ENCODE measurements at places on chromosomes 3 and 15. TPM values are rescaled to one million over a fixed set of nuclear protein-coding genes. Genes with fewer than 3 reads are reported as not detected.

DNA sequence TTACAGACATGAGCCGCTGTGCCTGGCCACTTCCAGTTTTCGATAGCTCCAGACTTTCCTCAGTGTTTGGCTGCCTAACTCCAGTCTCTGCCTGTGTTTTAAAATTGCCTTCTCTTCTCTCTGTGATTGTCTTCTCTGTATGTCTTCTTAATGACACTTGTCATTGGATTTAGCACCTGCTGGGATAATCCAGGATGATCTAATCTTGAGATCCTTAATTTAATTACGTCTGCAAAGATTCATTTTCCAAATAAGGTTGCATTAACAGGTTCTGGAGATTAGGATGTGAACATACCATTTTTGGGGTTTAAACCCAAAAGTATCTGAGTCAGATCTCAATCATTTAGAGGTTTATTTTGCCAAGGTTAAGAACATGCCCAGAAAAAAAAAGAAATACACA is 222.2 kb upstream of the PDZRN3 start:
- no peaks in the 10 kb centered on the region for H3K27me3 ChIP-seq
- DNase-seq: no peak
- H3K4me1 ChIP-seq: no peaks in the 10 kb centered on the region
- no peak overlapping the region for H3K27ac ChIP-seq

DNA sequence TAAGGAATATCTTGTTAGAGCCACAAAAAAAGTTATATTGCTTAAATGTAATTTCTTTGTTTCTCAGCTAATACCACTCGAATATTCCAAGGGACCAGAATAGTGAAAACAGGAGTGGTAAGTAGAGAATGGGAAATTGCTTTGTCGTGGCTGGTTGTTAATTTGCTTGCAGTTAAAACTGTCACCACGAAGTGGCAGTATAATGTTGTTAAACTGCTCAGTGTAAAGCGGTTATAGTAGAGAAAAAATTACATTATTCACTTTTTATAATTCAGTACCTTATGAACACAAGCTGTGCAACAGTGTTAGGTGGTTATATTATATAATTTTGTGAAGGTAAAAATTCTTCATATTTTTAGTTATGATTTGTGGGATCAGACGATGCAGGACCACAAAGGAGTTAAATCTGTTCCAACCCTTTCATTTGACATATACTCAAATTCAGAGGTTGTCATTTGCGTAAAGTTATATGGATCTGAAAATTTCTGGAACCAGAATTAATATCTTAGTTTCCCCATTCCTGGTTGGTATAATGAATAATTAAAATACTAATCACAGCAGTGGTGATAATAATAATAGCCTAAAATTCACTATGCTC is 171.8 kb downstream of the FEZF2 start:
- no peaks in the 10 kb centered on the region for H3K36me3 ChIP-seq
- H3K27ac ChIP-seq: no peak overlapping the region
- no peaks in the 10 kb centered on the region for H3K27me3 ChIP-seq
- DNase-seq: no peak
- H3K4me3 ChIP-seq: no peak overlapping the region

GRCh38 chr3:173841334-173841733 is 443.8 kb downstream of the NLGN1 start:
- H3K27me3 ChIP-seq: no peaks in the 10 kb centered on the region
- no peak overlapping the region for H3K27ac ChIP-seq
- H3K4me1 ChIP-seq: no peaks in the 10 kb centered on the region
- no peak overlapping the region for H3K4me3 ChIP-seq
- H3K36me3 ChIP-seq: no peaks in the 10 kb centered on the region

DNA sequence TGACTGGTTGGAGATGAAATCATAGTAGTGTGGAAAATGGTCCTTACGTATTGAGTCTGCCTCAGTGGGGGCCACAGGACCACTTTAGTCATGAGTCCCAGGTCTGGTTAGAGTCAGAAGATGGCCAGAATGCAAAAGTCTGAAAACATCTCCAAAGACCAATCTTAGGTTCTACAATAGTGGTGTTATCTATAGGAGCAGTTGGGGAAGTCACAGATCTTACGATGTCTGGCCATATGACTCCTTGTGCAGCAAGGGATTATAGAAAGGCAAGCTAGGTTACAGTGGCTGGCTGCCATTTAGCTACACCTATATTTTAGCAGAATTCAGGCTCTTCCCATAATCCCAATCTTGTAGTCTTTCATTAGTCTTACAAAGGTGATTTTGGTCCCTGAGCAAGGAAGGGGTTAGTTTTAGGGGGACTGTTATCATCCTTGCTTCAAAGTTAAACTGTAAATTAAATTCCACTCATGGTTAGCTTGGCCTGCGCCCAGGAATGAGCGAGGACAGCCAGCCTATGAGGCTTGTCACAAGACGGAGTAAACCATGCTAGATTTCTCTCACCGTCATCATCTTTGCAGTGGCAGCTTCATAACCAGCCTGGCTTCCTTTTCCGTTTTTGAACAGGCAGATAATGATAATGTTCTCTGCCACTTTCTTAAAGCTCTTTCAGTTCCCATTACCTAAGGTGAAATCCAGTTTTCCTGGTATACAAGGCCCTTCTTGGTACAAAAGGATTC is 134.1 kb downstream of the VPS8 start:
- no peaks in the 10 kb centered on the region for H3K4me1 ChIP-seq
- H3K27ac ChIP-seq: no peak overlapping the region
- no peaks in the 10 kb centered on the region for H3K36me3 ChIP-seq
- no peak for DNase-seq
- H3K4me3 ChIP-seq: no peak overlapping the region

DNA sequence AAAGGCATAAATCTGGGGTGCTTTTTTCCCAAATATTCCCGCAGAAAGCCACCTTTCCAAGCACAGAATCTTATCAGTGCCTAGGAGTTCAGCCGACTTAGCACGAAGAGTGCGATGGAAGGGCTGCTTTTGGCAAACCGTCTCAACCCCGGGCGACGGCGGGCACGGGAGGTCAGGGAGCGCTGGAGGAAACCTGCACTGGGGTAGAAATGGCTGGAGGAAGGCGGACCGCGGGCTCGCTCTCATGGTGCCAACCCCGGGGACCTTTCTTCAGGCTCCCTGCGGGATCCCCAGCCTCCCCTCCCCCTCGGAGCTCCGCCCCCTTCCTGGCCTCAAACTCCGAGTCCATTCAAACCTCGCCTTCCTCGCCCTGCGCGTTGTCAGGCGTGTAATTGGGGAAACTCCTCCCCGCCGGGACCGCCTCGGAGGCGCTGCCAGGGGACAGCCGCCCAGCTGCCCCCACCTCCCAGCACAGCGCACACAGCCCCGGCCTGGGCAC is at the start of gene GABRG3:
Gene GABRG3 (plus strand): TSS at position 470 of the 499 bp plus-strand sequence.
- H3K4me1 ChIP-seq: no peaks in the 10 kb centered on the region
- H3K36me3 ChIP-seq: no peaks in the 10 kb centered on the region
- peak; percentile 42 for DNase-seq
- no peaks in the 10 kb centered on the region for H3K27me3 ChIP-seq

DNA sequence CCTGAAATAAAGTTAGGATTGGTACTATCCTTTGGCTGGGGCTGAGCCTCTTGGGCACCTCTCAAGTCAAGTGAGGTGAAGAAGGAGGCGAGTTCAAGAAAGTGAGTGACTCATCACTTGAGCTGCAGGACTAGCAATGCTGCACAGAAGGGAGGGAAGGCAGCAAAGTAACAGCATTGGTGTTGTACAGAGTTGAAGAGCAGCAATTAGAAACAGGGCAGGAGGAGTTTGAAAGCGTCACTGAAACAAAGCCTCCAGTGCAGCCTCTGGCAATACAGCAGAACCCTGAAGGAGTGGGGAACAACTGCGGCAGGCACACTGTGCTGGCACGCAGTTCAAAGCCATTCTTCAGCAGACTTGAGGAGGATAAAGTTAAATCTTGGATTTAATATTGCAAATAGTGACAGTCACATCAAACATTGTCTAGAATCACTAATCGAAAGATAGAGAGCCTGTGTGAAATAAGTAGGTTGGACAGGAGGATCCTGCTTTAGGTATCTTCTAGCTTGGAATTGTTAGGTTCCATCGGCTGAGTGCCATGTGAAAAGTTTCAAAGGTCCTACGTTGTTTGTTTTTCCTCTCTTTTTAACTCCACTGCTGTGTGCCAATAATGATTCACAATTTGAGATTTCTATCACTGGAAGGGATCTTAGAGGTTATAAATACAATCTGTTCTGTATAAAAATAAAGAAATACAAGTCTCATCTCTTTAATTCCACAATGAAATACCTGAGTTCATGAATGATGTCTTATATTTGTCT is 479.8 kb downstream of the NAALADL2 start:
- DNase-seq: peak; percentile 60
- no peaks in the 10 kb centered on the region for H3K27me3 ChIP-seq
- H3K36me3 ChIP-seq: no peaks in the 10 kb centered on the region
- H3K4me1 ChIP-seq: no peaks in the 10 kb centered on the region
- H3K4me3 ChIP-seq: no peak overlapping the region
- H3K27ac ChIP-seq: peak overlapping the region; percentile 45

DNA sequence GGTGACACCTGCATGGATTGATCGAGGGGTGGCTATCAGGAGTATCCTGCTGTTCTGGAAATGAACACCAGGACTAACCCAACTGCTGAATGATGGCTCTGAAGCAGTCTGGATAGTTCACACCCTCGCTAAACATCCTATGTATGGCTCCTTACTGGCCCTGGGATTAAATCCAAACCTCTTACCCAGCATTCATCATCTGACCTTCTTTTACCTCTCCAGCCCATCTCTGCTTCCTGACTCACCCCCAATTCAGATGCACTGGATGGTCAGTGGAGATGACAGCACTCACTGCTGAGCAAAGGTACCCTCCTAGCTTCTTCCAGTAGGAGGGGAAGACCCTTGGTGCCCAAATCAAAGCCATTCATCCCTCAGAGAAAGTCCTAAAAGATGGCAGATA is 235.2 kb upstream of the TRIM42 start:
- H3K4me1 ChIP-seq: no peaks in the 10 kb centered on the region
- no peak overlapping the region for H3K27ac ChIP-seq
- no peaks in the 10 kb centered on the region for H3K36me3 ChIP-seq
- no peaks in the 10 kb centered on the region for H3K27me3 ChIP-seq

DNA sequence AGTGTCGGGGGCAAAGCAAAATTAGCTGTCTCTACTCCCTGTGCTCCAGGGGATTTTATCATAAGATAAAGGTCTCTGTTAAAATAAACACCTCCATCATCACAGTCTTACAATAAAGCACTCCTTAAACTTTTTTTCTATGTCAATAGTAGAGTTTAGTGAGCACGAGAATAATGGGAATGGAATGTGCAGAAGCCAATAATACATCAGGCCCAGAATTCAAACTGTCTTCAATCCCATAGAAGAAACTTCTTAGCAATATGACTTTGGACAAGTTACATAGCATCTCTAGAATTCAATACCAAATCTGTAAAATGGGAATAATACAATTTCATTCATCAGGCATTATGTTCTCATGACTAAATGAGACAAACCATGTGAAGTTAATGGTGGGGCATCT is 49.0 kb upstream of the EPHA3 start:
- H3K27me3 ChIP-seq: no peaks in the 10 kb centered on the region
- no peaks in the 10 kb centered on the region for H3K4me1 ChIP-seq
- no peaks in the 10 kb centered on the region for H3K36me3 ChIP-seq
- no peak for DNase-seq
- no peak overlapping the region for H3K27ac ChIP-seq
- H3K4me3 ChIP-seq: no peak overlapping the region

- no peaks in the 10 kb centered on the region for H3K27me3 ChIP-seq
- no peak for DNase-seq
- no peaks in the 10 kb centered on the region for H3K4me1 ChIP-seq
Observed at GRCh38 chr15:81293728-81294515, 30.0 kb downstream of the STARD5 start.

GRCh38 chr3:170233530-170233929 is 11.3 kb downstream of the PRKCI start:
- no peak for DNase-seq
- peaks cover 4% of the 10 kb centered on the region for H3K36me3 ChIP-seq
- peak overlapping the region; percentile 46 for H3K27ac ChIP-seq
- H3K4me3 ChIP-seq: no peak overlapping the region
- H3K27me3 ChIP-seq: no peaks in the 10 kb centered on the region
- H3K4me1 ChIP-seq: no peaks in the 10 kb centered on the region

GRCh38 chr3:143847787-143848631 is at the start of gene SLC9A9:
Gene SLC9A9 (minus strand): TSS chr3:143848468. CDS start chr3:143848322, 146 bp downstream.
- no peaks in the 10 kb centered on the region for H3K4me1 ChIP-seq
- no peaks in the 10 kb centered on the region for H3K27me3 ChIP-seq
- no peaks in the 10 kb centered on the region for H3K36me3 ChIP-seq
- H3K27ac ChIP-seq: peak within 1 kb of the TSS; percentile 61

- no peak overlapping the region for H3K27ac ChIP-seq
- H3K27me3 ChIP-seq: no peaks in the 10 kb centered on the region
- H3K4me1 ChIP-seq: no peaks in the 10 kb centered on the region
- no peaks in the 10 kb centered on the region for H3K36me3 ChIP-seq
- no peak for DNase-seq
Observed at GRCh38 chr15:68051109-68051508, 3.0 kb upstream of the PIAS1 start.

DNA sequence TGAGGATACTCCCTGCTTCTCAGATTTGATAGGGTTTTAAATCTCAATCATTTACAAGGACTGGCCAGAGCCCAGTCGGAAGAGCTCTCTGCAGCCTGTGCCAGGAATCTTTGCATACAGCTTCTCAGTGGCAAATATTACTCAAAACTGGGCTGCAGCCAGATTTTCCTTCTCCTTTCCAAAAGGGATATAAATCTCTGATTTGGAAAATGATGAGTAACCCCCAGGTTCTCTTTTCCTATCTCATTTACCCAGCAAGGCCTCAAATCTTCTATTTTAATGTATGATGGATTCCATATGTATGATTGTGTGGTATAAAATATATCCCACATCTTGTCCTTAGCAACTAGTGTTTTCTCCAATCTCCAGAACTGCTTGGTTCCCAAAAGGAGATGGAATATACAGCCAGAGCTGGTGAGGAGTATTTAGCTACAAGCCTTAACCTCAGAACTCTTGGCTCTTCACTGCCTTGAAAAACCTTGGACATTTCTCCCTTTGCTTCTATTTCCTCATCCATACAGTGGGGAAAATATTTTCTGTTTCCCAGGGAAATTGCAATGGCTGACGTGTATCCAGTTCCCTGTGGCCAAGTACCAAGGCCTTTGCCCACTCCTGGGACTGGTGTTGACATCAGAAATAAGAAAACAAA is 114.4 kb downstream of the ATG7 start:
- H3K36me3 ChIP-seq: no peaks in the 10 kb centered on the region
- H3K27ac ChIP-seq: no peak overlapping the region
- no peaks in the 10 kb centered on the region for H3K4me1 ChIP-seq

- H3K27me3 ChIP-seq: no peaks in the 10 kb centered on the region
- no peak overlapping the region for H3K4me3 ChIP-seq
- no peak for DNase-seq
- no peak overlapping the region for H3K27ac ChIP-seq
Observed at GRCh38 chr3:151434151-151434890, 26.5 kb downstream of the IGSF10 start.

GRCh38 chr3:71111784-71112440 is 471.6 kb downstream of the FOXP1 start:
- H3K27ac ChIP-seq: no peak overlapping the region
- H3K27me3 ChIP-seq: no peaks in the 10 kb centered on the region
- H3K36me3 ChIP-seq: no peaks in the 10 kb centered on the region
- no peak for DNase-seq
- H3K4me3 ChIP-seq: no peak overlapping the region

MNS1 gene
- total RNA-seq: 1.5 TPM

BNC1 gene
- 0.27 TPM for total RNA-seq

SPINT1 gene
- total RNA-seq: 143 TPM

TMC3 gene
- 0.14 TPM for total RNA-seq

P2RY14 gene
- total RNA-seq: 0.28 TPM

OIP5 gene
- total RNA-seq: 4.6 TPM

DPPA2 gene
- total RNA-seq: not detected

TM4SF4 gene
- not detected for total RNA-seq

C3orf20 gene
- total RNA-seq: 0.28 TPM

FBXO40 gene
- total RNA-seq: 0.68 TPM

MORC1 gene
- total RNA-seq: 6.6 TPM

Data from prostate gland (tissue), 2 donors.